NCI-H2081 treated with DMSO at 0.1 percent for 48 hours (cell line): ENCODE measurements at places on chromosomes 12 and 14.
A peak's percentile ranks its signal among the peaks of the same experiment; 100 is the strongest.

DNA sequence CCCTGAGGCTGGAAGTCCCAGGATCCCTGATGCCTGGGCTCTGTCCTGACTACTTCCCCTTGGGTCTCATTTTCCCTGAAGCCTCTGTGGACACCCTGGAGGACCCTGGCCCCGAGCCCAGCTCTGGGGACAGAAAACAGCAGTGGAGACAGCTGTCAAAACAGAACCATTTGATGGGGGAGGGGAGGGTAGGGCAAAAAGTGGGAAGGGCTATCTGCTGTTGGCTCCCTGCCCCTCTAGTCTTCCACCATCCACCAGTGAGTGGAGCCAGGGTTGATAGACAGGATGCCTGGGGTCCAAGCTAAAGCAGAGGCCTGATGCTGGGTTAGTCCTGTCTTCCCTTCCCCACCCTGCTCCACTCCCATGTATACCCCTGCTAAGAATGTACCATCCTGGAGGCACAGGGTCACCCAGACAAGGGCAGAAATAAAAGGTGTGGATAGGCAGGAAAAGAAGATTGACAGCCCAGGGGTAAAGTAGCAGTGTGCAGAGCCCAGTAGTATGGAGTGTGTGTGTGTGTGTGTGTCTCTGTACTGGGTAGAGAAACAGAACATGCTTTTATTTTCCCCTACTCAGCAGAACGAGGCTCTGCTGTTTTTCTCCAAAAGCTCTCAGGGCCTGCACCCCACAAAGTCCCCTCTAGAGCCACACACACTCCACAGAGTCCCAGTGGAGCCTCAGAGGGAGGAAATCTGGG, 9.8 kb downstream of the ZNF385A start:
- peak; percentile 25 for DNase-seq

GRCh38 chr12:47271800-47272239, 192.1 kb upstream of the AMIGO2 start:
- DNase-seq: no peak

DNA sequence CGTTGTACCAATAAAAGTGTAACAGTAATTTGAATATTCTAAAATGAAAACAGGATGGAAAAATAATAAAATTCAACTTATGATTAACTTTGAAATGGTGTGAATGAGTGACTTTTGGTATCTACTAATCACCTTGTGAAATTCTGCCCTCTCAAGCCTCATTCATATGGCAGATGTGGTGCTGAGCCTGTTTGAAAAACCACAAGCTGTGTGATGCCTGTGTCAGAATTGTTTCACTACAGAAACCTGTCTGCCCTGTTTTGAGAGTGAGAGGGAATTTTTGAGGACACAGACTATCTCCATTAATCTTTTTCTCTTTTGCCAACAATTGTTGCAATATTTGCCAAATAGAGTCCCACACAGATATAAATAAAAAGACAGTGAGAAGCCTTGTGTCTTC, 3.9 kb upstream of the RNU6-7 start:
- no peak for DNase-seq

DNA sequence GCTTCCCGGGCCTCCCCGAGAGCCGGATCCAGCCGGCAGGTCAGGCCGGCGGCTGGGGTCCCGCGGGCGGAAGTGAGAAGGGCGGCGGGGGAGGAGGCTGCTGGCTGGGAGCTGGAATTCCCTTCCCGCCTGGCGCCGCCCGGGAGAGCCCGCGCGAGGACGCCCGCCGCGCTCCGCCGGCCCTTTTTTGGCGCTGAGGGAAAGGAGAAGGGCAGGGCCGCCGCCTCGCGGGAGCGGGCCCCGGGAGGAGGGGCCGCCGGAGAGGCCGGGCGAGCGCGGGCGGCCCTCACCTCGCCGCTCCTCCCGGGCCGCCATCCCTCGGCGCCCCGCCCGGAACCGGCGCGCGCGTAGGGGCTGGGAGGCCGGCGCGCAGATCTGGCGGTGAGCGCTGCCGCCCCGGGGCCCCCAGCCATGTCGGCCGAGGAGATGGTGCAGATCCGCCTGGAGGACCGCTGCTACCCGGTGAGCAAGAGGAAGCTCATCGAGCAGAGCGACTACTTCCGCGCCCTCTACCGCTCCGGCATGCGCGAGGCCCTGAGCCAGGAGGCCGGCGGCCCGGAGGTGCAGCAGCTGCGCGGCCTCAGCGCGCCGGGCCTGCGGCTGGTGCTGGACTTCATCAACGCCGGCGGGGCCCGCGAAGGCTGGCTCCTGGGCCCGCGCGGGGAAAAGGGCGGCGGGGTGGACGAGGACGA, at the start of the genes KLHL42 and MANSC4:
KLHL42 (plus strand) TSS at position 314 of the 692 bp plus-strand sequence; CDS start at position 412, 98 bp downstream.
MANSC4 (minus strand) TSS at position 317 of the 692 bp plus-strand sequence. CDS start 8,960 bp downstream, outside the sequence.
- no peak for DNase-seq

- no peak for DNase-seq
Measured at GRCh38 chr12:100398307-100398706, 41.4 kb downstream of the SLC17A8 start.

- no peak for DNase-seq
Measured at GRCh38 chr12:101857043-101857558, 20.3 kb upstream of the DRAM1 start.

DNA sequence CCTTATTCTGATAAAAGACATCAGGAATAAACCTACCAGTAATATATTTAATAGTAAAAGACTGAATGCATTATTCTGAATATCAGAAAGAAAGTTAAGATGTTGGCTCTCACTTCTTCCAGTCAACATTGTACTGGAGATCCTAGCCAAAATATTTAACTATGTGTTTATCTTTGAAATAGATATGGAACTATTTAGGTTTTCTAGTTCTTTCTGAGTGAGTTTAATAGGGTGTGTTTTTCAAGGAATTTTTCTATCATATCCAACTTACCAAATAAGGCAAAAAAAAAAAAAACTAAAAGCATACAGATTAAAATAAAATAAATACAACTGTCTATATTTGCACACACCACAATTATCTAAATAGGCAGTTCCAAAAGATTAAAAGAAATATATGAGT, 478.9 kb upstream of the LMO3 start:
- no peak for DNase-seq

DNA sequence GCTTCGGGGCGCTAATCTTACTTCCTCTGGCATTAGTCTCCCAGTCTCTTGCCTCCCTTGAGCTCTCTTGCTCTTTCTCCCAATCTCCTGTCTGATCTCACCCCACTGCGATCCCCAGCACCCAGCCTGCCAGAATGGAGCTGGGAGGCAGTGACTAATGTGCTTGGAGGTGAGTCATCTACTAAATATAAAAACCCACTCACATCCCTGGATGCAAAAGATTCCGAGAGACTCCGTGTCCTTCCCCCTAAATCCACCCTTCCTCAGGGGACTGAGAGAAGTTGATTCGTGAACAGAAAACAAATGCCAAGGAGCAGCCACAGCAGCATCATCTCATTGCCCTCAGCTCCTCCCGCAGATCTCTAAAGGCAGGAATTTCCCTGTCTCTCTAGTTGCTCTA, 45.7 kb upstream of the KCNA5 start:
- DNase-seq: no peak

- no peak for DNase-seq
Measured at GRCh38 chr14:35286003-35286600, 6.1 kb upstream of the PSMA6 start.

DNA sequence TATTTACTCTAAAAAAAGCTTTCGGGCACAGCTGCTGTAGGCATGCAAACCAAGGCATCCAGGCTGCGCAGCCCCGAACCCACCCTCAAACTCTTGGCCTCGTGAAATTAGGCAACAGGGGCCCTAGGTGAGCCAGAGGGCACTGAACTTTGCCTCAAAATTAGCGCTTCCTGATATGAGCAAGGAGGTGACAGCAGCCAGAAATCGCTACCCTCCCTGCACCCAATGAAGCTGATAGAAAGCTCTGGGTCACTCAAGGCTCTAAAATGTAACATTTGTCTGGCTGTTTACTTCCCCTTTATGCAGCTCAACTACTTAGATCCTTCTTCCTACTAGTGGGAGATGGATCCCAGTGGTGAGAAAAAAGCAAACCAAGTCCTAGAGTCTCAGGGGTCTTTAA, 61.8 kb downstream of the PITPNM2 start:
- DNase-seq: no peak

- no peak for DNase-seq
Measured at GRCh38 chr12:56242986-56243385, 13.1 kb downstream of the SLC39A5 start.

GRCh38 chr12:49470986-49471385, 67.8 kb upstream of the KCNH3 start:
- no peak for DNase-seq

DNA sequence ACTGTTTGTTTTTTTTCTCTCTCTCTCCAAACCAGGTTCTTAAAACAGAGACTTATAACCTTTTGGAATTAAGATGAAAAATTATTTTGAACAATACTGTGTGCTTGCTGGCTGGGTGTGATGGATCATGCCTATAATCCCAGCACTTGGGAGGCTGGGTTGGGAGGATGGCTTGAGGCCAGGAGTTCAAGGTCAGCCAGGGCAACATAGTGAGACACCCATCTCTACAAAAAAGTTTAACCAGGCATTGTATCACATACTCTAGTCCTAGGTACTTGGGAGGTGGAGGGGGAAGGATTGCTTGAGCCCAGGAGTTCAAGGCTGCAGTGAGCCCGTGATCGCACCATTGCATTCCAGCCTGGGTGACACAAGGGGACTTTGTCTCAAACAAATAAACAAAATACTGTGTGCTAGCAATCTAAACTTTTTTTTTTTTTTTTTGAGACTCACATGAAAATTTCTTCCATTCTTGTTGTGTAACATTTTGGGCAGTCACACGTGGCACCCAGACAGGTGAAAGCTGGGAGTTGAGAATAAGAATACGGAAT, 379.6 kb downstream of the ETNK1 start:
- no peak for DNase-seq

DNA sequence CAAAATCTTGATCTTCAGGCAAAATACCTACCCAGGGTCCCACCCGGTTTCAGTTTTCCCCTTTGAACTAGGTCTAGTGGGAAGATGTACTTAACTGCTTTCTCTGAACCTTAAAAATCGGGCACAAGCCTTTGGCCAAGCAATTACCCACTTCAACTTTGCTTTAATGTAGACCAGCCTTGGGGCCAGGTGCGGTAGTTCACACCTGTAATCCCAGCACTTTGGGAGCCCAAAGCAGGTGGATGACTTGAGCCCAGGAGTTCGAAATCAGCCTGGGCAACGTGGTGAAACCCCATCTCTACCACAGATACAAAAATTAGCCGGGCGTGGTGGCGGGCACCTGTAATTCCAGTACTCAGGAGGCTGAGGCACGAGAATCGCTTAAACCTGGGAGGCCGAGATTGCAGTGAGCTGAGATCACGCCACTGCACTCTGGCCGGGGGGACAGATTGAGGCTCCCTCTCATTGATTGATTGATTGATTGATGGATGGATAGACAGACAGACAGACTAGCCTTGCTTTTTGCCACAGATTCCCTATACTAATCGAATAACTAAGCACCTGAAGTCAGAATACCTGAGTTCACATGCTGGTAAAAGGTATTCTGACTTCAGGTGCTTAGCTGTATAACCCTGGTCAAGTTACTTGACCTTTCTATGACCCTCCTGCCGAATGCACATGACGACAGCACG, 1.9 kb downstream of the CLIP1 start:
- no peak for DNase-seq

- no peak for DNase-seq
Measured at GRCh38 chr14:96797582-96798349, 584 bp downstream of the VRK1 start.

DNA sequence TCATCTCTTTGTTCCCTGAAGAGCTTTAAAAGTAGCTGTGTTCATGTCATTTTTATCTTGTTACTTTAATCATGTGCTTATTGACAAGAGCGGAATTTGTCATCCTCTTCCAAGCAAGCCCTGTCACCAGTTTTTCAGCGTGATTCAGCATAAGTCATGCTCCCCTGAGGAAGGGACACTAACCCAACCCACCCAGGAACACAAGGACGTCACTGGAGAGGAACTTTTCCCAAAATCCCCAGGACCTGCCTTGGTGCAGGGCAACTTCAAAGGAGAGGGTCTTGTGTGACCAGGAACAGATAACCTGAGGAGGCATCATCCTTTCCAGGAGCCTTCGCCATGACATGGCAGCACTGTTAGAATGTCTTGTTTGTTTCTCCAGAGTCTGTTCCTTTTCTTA, 107.1 kb upstream of the DIO3 start:
- DNase-seq: no peak

DNA sequence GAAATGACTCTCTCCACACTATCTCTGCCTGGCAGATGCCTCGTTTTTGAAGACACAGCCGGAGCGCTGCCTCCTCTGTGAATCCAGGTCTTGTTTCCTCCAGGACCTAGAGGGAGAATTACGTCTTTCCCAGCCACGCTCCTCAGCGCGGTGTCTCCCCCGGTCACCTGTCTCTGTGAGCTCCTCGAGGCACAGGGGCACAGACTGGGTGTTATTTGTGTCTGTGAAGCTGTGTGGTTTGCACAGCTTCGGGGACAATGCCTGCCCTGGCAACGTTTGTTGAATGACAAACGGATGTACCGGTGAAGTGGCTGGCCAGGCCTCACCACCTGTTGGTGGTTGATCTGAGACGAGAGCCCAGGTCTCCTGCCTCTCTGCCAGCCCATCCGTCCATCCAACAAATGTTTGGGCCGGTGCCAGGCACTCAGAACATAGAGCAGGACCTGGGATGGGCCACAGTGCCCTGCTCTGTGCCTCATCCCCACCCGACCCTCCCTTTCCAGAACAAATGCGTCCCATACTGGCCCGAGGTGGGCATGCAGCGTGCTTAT, 6.1 kb downstream of the PTPN6 start:
- DNase-seq: no peak

DNA sequence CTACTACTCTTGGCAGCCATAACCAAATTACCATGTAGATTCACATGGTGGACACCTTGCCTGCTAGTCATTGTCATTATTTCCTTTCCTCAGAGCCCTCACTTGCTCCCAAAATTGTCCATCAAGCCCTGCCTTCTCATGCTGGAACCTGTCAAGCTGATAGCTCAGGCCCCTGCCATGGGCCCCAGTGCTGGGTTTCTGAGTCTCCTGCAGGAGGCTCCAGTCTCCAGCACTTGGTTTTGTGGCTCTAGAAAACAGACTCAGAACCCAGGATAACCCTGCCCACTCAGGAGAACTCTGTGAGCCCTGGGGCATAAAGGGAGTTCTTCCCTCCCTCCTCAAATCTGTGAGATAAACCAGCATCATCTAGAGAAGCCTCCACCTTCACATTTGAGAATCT, 10.8 kb downstream of the KRT71 start:
- no peak for DNase-seq

- DNase-seq: no peak
Measured at GRCh38 chr14:103625356-103626095, 3.5 kb upstream of the KLC1 start.

GRCh38 chr14:87799400-87799799, 193.6 kb downstream of the GALC start:
- DNase-seq: no peak

- no peak for DNase-seq
Measured at GRCh38 chr12:89041078-89041477, 311.2 kb downstream of the DUSP6 start.

GRCh38 chr12:69354172-69354555, 5.4 kb upstream of the YEATS4 start:
- DNase-seq: no peak

GRCh38 chr14:71492346-71492745, 439.9 kb upstream of the RGS6 start:
- DNase-seq: no peak

GRCh38 chr14:75224561-75224960, 48.1 kb upstream of the TMED10 start:
- DNase-seq: no peak
